ENCODE measurements at places on chromosomes 2 and 18. TPM values are rescaled to one million over a fixed set of nuclear protein-coding genes. Genes with fewer than 3 reads are reported as not detected.

Gene MROH2A
- not detected for total RNA-seq

Gene SNORC
- total RNA-seq = 1.0 TPM

Gene DLGAP1
- not detected for total RNA-seq

GRCh38 chr2:160415991-160416390, 77.6 kb downstream of the RBMS1 start:
- no peaks in the 10 kb centered on the region for H3K27me3 ChIP-seq
- no peaks in the 10 kb centered on the region for H3K36me3 ChIP-seq
- DNase-seq = no peak
- no peak overlapping the region for H3K4me3 ChIP-seq
- no peak overlapping the region for H3K27ac ChIP-seq

DNA sequence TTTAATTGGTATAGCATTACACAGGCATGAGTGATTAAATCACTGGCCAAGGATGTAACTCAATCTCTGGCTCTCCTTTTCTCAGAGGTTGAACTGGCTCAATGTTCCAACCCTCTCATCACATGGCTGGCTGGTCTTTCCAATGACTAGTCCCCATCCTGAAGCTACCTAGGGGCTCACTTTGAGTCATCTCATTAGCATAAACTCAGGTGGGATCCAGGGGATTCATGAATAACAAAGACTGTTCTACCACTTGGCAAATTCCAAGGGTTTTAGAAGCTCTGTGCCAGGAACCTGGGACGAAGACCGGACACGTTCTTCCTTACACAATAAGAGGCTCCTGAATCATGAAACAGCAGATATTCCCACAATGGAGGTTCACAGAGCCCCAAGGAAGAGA, 145.0 kb upstream of the SPATS2L start:
- no peaks in the 10 kb centered on the region for H3K36me3 ChIP-seq
- no peak overlapping the region for H3K27ac ChIP-seq
- no peak overlapping the region for H3K4me3 ChIP-seq
- H3K27me3 ChIP-seq = no peaks in the 10 kb centered on the region
- no peak for DNase-seq

GRCh38 chr2:236576953-236577352, 7.3 kb downstream of the ACKR3 start:
- H3K36me3 ChIP-seq = peaks cover 27% of the 10 kb centered on the region
- no peaks in the 10 kb centered on the region for H3K4me1 ChIP-seq
- H3K27ac ChIP-seq = no peak overlapping the region
- H3K4me3 ChIP-seq = no peak overlapping the region
- H3K27me3 ChIP-seq = no peaks in the 10 kb centered on the region
- DNase-seq = no peak
